ENCODE measurements at places on chromosomes 1 and 21.

- DNase-seq = no peak
Measured at GRCh38 chr1:160863061-160863773, 530 bp upstream of the CD244 start.

GRCh38 chr21:45258466-45258865 is 29.2 kb downstream of the POFUT2 start:
- no peak for DNase-seq

GRCh38 chr1:113282893-113283285 is 107.4 kb upstream of the MAGI3 start:
- DNase-seq = no peak

DNA sequence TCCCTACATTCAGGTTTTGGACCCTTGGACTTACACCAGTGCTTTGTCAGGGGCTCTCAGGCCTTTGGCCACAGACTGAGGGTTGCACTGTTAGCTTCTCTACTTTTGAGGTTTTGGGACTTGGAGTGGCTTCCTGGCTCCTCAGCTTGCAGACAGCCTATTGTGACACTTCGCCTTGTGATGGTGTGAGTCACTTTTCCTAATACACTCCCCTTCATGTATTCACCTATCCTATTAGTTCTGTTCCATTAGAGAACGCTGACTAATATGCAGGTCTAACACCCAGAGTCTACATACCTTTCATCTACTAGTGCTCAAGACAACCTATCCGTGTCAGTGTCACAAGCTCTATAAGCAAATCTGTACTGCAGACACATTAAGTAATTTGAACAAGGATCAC is 605.3 kb downstream of the KCNT2 start:
- no peak for DNase-seq

DNA sequence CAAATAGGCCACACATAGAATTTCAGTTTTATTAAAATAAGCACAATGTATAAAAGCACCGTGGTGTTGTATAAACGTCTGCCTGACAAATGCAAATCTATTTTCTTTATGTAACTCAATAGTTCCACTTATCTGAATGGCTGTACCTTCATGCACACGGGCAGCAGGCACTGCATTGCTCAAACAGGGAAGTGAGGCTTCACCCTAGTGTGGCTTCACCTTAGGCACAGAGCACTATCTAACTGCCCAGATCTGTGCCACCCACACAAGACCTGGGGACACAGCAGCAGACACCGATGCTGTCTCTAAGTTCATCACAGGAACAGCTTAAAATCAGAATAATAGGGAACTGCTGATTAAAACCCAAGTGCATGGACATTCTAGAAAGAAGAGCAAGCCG is 6.0 kb upstream of the KNCN start:
- DNase-seq = no peak

- no peak for DNase-seq
Measured at GRCh38 chr1:84165601-84166000, 21.5 kb downstream of the PRKACB start.

GRCh38 chr21:33015096-33015495 is 10.6 kb upstream of the OLIG2 start:
- DNase-seq = no peak

DNA sequence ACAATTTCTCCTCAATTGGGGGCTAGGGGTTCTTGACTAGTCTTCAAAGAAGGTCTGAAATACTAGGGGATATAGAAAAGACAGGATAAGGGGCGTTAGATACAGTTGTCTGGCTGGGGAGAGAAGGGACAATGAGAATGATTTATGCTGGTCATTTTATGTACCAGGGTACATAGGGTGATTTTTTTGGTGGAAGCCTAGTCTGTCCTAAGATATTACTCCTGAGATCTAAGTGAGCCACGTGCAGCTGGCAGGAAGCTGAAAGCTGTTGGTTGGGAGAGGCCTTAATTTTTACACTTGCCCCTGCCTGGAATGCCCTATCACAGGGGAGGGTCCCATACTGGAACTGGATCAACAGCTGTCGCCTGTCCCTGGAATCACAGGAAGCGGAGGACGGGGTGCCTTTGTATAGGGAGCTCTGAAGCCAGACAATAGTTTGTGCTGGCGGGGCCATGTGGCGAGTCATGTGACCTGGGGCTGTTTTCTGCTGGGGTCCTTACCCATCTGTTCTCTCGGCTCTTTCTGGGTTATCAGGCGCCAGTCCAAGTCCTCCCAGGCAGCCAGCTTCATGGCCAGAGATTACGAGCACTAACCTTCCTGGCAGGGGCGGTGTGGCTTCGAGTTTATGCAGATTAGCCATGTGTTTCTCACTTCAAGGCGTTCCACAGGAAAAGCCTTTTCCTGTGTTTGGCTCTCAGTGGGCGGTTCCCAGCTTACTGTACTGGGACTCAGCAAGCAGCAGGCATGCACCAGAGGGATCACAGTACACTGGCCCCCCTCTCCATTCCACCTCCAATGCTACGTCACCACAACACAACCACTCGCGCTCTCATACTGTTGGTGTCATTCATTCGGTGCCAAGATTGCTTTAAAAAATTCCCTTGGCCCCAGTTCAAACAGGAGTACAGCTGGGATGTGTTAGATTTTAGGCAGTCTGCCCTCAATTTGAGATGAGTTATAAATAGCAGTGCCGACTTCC is 27.5 kb downstream of the ARID1A start:
- DNase-seq = peak; percentile 24

- no peak for DNase-seq
Measured at GRCh38 chr1:113557187-113557586, 166.9 kb downstream of the MAGI3 start.

DNA sequence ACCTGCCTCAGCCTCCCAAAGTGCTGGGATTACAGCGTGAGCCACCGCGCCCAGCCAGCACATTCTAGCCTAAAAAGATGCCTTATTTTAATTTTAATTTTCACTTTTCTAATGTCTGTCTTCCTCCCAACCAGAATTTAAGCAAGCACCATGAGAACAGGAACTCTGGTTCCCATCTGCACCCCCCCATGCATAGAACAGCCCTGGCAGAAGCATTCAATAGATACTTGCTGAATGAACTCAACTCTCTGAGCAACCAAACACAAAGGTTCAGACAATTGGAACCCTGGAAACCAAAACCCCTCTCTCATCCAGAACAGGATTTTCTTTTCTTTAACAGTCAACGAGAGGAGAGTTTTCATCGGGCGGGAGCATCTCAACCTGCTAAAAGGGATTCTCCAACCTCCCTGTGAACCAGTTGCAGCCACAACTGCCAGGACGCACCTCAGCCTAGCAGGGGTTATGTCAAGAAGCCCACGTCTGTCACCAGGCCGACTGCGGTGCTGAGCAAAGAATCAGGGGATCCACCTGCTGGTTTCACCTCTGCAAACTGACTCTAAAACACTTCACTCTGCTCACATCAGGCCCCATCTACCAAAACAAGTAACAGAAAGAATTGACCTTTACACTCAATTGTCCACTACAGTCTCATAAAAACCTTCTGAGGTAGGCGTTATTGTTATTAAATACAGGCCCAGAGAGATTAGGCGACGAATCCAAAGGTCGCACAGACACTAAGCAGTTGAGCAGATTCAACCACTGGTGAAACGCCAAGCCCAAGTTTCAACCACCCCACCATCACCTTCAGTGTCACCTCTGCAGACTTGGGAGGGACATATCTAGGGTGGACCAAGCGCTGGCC is 1.7 kb downstream of the KIAA2013 start:
- no peak for DNase-seq

GRCh38 chr21:16533692-16534407 is 804.1 kb downstream of the USP25 start:
- no peak for DNase-seq

Data from stimulated activated CD4-positive, alpha-beta T cell treated with anti-CD3 and anti-CD28 coated beads, Interleukin-4, amount 100 ng/mL, for 1 hour (primary cell).